ENCODE measurements at places on chromosomes 3 and 15. TPM values are rescaled to one million over a fixed set of nuclear protein-coding genes. Genes with fewer than 3 reads are reported as not detected.

GCHFR gene
- total RNA-seq: 0.82 TPM

TMEM87A gene
- total RNA-seq: 79.8 TPM

PTPRG gene
- 27.6 TPM for total RNA-seq

MEGF11 gene
- total RNA-seq: not detected

JMJD7 gene
- 3.1 TPM for total RNA-seq

ADIPOQ gene
- not detected for total RNA-seq

C2CD4A gene
- total RNA-seq: not detected

RASSF1 gene
- 20.4 TPM for total RNA-seq

ABHD17C gene
- total RNA-seq: 5.6 TPM

FBLN2 gene
- total RNA-seq: 452 TPM

MOBP gene
- total RNA-seq: not detected

PLCD1 gene
- 20.5 TPM for total RNA-seq

CHRM5 gene
- total RNA-seq: not detected

B4GALT4 gene
- 22.4 TPM for total RNA-seq

- no peak for DNase-seq
These were observed 90.1 kb upstream of the CADPS start for GRCh38 chr3:62965311-62965710.

GRCh38 chr3:9226326-9226725 is 23.1 kb downstream of the SRGAP3 start:
- DNase-seq: peak; percentile 88

DNA sequence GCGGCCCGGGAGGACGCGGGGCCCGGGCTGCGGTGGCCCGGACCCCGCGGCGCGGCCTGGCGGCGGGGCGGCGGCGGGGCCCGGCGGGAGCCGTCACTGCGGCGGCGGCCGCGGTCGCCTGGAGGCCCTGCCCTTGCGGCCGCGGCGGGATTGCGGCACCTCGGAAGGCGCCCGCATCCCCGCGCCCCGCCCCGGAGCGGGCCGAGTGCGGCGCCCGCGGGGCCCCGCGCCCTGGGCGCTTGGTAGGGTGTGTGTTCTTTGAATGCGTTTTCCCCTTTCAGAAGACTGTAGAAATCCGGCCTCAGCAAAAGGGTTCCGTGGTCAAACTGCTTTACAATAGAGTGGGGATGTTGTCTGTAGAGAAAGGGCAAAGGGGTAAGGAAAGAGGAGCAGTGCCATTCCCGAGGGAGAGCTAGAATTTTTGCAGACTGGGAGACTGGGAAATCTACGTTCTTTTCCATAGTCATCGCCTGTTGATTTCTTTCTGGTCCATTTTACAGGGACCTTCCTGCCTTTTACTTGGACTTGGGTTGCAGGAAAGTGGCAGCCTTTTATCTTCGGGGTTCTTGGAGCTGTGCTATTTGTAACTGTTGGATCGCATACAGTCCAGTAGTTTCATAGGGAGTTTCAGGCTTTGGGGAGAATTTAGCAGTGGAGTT is 630 bp downstream of the SNRK start:
- DNase-seq: peak; percentile 28

GRCh38 chr3:49460188-49460890 is 9.7 kb upstream of the DAG1 start:
- DNase-seq: no peak

DNA sequence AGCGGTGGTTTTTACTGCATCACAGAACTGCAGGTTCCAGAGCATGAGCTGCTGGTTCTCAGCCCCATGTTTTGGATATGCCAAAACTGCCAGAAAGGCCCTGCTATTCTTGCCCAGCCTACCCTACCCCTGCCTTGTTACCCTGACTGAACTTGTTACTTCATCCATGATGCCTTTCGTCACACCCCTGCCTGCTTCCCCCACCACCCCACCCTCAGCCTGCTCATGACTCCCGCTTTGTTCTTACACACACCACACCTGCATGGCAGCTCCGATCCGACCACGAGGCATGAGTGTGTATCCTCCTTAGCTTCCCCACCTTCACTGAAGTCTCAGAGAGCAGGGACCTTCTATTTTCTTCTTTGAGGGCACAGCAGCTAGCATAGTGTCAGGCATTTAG is 5.1 kb upstream of the TM4SF1 start:
- DNase-seq: no peak

DNA sequence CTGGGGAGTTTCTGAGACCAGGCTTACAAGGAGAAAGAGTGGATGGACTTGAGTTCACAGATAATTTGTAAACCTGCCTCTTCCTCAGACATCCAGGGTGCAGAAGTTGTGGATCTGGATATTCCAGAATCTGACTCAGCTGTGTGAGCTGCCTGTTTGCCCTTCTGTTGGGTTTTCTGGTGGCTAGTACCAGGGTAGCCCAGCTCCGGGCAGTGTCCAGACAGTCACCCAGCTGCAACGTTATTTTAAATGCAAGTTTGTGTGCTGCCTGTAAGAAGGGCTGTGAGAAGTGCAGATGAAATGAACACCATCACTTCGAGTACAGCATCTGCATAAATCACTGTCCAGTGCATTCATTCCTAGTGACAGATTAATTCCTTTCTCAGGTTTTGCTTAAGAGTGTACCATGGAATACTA is 1053.0 kb downstream of the TUSC7 start:
- DNase-seq: no peak

DNA sequence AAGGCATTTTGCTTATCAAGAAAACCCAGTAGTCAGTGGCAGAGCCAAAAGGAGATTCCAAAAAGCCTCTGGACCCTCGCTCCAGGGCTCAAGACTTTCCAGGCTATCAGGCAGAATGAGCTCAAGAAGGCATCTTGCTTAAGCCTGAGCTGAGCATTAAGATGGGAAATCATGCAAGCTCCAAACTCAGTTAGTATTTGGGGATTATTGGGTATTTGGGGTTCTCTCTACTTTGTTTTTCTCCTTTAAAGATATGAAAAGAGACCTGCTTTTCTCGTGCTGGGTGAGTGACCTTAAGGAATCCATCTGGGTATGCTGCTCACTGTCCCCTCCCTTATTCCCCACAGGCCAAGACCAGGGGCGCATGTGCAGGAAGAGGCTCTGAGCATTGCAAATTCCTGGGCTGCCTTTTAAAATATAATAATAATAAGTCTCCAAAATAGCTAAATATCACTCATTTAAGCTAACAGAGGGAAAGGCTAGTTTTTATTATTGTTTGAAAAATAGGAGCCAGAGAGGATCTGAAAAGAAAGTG is 75.4 kb upstream of the HACD2 start:
- no peak for DNase-seq

GRCh38 chr3:53074761-53075742 is 29.2 kb upstream of the SFMBT1 start:
- no peak for DNase-seq

- no peak for DNase-seq
These were observed 20.5 kb upstream of the CCDC174 start for GRCh38 chr3:14631101-14631497.

- DNase-seq: peak; percentile 99
These were observed 41.6 kb upstream of the MRPS22 start for GRCh38 chr3:139302084-139302800.

GRCh38 chr3:72383883-72384282 is 464.4 kb downstream of the SHQ1 start:
- DNase-seq: no peak

GRCh38 chr3:8777201-8777977 is 8.0 kb upstream of the OXTR start:
- no peak for DNase-seq

DNA sequence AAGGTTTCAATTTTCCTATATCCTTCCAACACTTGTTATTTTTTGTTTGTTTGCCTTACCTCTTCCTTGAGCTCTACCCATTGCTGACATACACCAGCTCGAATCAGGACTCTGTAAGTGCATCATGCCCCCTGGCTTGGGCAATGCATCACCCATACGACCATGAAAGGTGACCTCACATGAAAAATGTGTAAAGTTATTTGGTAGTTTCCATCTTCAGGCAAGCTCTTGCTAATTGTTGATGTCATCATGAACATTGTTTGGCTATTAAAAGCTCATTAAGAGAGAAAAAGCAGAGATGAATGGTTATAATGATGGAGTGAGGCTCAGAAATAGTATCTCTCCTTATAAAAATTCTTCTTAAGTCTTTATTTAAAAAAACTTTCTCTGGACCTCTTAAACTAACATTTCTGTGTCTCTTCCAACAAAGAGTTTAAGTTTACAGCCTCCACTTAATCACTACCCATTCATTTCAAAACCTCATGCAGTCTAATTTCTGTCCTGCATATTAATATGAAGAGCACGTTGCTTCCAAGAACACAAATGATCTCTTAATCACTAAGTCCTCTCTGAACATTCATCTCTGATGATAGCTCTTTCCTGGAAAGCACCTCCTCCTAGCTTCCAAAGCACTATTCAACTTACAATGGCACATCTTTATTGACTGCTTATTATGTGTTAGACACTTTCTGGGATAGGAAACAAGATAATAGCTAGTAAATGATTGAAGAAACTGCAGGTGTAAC is 236.3 kb downstream of the NFKBIZ start:
- no peak for DNase-seq

- no peak for DNase-seq
These were observed 517.7 kb downstream of the MAGI1 start for GRCh38 chr3:65521032-65521431.

DNA sequence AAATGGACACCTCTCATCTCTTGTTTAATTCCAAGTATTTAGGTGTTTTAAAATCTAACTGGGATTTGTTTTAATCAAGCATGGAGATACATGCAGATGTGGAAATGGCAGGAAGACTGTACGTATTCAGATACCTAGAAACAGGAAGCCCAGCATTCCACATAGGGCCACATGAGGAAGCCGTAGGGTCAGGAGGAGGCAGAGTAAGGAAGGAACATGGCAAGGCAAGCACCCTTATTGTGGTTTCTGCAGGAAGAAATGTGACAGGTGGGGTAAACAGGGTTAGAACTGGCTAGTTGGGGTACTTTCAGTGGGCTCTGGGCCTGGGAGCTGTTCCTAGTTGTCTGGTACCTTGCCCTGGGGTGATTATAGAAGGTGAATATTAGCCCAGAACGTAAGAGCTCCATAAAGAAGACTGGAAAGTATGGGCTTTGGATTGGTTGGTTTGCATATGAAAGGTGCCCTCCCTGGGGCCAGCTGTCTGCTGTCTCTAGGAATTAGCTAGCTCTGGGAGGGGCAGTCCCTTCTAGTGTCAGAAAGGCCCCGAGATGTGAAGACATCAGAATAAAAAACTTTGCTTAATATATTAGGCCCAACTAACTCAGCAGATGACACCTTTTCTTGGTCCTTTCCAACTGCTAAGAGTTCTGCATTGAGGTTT is 107.7 kb upstream of the CADPS start:
- no peak for DNase-seq

DNA sequence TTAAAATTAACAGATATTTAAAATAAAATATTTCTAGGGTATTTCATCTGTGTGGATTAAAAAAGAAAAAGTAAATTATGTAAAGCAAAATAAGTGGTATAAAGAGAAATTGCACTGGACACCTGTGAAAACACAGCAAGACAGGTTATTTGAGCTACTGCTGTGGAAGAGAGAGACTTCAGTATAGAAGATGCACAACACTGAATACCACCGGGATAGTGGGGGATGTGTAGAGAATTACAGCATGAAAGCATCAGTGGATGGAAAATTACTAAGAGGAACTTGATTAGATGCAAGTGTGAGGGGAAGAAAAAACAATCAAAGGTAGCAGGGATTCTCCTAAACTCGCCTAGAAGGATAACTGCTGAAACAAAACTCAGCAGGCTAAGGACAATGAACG is 1242.5 kb upstream of the GBE1 start:
- DNase-seq: no peak

DNA sequence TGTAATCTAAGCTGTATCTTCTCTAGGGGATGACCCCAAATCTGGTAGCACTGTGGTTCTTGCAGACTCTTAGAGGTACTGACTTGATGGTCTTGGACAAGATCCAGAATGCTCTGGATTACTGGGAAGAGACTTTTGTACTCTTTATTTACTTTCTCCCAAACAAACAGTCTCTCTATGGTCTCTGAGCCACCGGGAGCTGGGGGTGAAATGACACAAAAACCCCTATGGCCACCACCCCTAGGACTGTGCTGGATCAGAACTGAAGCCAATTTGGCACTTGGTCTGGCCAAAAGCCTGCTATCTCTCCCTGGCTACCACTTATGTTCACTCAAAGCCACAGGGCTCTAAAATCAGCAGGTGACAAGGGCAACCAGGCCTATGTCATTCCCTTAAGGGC is 50.2 kb upstream of the SI start:
- no peak for DNase-seq

DNA sequence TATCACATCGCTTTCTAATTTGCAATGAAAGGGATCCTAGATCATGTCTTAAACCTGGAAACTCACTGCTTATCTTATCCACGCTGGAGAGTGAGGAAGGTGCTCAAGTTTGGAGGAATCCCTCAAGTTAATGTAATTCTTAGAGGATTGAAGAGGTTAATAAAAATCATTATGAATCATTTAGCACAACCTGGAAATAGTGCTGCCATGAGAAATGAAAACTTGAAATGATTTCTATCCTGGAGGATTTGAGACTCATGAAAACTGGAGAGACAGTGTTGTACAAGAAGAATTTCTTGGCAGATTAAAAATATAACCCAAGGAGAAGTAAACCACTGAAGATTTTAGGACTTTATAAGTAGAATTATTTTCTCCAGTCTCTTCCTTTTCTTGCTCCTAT is 125.9 kb downstream of the ADAMTS9 start:
- DNase-seq: no peak

GRCh38 chr3:12954891-12955650 is 113.7 kb upstream of the RPL32 start:
- peak; percentile 34 for DNase-seq

DNA sequence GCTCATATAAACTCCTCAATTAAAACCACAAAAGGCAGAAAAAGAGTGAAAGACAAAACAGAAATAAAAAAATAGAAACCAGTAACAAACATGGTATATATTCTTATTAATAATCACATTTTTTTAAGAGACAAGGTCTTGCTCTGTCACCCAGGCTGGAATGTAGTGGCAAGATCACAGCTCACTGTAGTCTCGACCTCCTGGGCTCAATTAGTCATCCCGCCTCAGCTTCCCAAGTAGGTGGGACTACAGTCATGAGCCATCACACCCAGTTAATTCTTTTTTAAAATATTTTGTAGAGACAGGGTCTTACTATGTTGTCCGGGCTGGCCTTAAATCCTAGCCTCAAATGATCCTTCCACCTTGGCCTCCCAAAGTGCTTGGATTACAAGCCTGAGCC is 37.1 kb downstream of the FAM240A start:
- DNase-seq: no peak

DNA sequence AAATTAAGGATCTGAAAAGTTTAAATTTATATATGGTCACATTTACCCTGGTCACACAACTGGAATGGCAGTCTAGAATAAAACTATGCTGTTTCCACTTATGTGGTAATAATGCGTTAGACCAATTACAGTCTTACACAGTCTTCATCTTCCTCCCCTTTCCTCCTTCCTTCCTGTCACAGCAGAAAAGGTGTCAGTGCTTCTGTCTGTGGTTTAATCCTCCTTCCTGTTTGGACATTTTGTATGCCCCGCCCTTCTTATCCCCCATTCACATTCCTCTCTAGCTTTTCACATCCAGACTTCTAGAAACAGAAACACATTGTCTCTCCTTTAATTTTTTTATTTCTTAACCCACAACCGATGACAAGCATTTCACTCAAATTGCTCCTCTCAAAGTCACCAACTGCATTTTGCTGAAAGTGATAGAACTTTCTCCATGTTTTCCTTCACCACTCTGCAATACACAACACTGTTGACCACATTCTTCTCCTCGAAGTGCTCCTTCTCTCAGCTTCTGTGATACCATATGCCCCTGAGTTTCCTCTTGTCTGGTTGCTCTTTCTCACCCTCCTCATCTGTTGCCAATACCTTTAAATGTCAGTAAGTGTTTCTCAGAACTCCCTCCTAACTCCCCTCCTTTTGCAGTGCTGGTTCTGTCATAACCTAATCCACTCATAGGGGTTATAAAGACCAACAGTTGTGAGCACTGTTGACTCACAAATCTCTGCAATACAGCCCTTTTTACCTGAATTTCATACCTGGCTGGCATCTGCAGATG is 271.6 kb downstream of the UBE2E2 start:
- no peak for DNase-seq
